Naive thymus-derived CD4-positive, alpha-beta T cell (primary cell): ENCODE measurements at places on chromosomes 2 and 18.

GRCh38 chr2:86632672-86633071, 9.0 kb upstream of the RNF103 start:
- no peak overlapping the region for H3K4me3 ChIP-seq
- H3K27me3 ChIP-seq = no peaks in the 10 kb centered on the region
- no peaks in the 10 kb centered on the region for H3K4me1 ChIP-seq
- no peaks in the 10 kb centered on the region for H3K36me3 ChIP-seq
- no peak for DNase-seq

DNA sequence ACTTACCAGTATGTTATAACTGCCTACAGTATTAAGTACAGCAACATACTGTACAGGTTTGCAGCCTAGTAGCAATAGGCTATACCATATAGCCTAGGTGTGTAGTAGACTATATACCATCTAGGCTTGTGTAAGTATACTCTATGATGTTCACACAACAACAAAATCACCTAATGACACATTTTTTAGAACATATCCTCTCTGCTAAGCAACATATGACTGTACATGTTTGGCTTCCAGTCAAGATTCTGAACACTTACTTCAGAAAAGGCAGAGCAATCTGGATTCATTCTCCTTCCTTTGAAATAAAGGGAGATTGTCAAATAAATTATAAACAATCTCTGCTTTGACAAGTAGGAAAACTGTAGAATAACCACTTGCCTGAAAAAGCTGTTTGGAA, 81.8 kb downstream of the EXOC6B start:
- H3K4me1 ChIP-seq = no peaks in the 10 kb centered on the region
- H3K27ac ChIP-seq = no peak overlapping the region
- no peaks in the 10 kb centered on the region for H3K36me3 ChIP-seq
- H3K27me3 ChIP-seq = no peaks in the 10 kb centered on the region
- H3K4me3 ChIP-seq = no peak overlapping the region

- no peaks in the 10 kb centered on the region for H3K36me3 ChIP-seq
- DNase-seq = no peak
- H3K27ac ChIP-seq = no peak overlapping the region
- no peaks in the 10 kb centered on the region for H3K4me1 ChIP-seq
Measured at GRCh38 chr2:145484448-145485097, 964.7 kb upstream of the ZEB2 start.

DNA sequence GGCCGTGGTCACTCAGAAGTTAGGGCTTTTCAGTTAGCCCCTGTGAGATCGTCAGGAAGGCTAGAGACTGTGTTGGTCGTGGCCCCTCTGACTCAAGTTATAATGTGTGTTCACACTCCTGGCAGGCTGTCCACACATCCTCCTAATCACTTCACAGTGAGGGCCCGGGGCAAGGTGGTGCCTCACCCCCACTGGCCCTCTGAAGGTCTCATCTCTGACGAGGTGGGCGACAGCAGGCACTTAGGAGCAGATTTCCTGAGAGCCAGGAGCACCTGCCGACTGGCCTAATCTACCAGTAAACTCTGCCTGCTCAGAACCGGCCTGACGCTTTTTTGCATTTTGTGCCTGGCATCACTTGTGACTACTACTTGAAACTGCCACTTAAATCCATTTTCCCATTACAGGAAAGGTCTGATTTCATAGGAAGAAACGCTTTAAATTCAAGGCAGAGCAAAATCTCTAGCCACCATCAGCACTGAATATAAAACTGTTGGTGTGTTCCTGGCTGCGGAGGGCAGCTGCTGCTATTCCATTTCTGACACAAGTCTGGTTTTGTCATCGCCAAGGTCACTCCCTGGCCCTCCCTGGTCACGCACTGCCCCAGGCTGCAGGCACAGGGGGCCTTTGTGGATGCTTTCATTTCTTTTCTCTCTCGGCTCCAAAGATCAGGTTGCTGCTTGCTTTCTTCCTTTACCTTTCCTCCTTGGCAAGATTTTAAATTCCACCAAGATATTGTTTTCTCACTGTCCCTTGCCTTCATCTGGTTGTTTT, 48.0 kb downstream of the RAB12 start:
- no peak overlapping the region for H3K27ac ChIP-seq
- no peaks in the 10 kb centered on the region for H3K4me1 ChIP-seq
- DNase-seq = no peak
- no peak overlapping the region for H3K4me3 ChIP-seq
- no peaks in the 10 kb centered on the region for H3K27me3 ChIP-seq

- no peaks in the 10 kb centered on the region for H3K27me3 ChIP-seq
- H3K4me1 ChIP-seq = no peaks in the 10 kb centered on the region
Measured at GRCh38 chr2:147061269-147061668, 783.6 kb upstream of the ACVR2A start.

- no peak for DNase-seq
- H3K27ac ChIP-seq = no peak overlapping the region
- no peak overlapping the region for H3K4me3 ChIP-seq
- no peaks in the 10 kb centered on the region for H3K27me3 ChIP-seq
- H3K4me1 ChIP-seq = no peaks in the 10 kb centered on the region
- no peaks in the 10 kb centered on the region for H3K36me3 ChIP-seq
Measured at GRCh38 chr2:221323513-221323912, 248.6 kb downstream of the EPHA4 start.

DNA sequence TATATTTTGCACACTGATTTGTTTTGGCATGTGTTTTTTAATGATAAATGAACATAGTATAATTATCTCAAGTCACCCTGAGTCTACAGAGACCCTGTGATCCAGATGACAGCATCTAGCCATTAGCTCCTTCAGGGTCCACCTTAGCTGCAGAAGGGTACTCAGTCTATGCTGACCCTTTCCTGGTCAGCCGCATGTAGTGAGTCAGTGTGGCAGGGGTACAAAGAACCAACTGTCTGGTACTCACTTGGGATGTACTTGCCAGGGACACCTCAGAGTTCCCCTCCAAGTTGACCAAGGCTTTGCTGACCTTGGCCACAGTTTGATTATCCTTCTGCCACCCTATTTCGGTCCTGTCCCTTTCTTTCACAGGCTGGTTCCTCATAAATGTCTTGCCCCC, 369.5 kb downstream of the PLCL1 start:
- H3K4me3 ChIP-seq = no peak overlapping the region
- H3K27ac ChIP-seq = no peak overlapping the region
- H3K4me1 ChIP-seq = no peaks in the 10 kb centered on the region
- no peaks in the 10 kb centered on the region for H3K27me3 ChIP-seq
- DNase-seq = no peak
